Fibroblast of skin of right biceps (primary cell): ENCODE measurements at places on chromosomes 3 and 15.

- DNase-seq, result no peak
Measured at GRCh38 chr3:160400702-160401150, 1.3 kb downstream of the SMC4 start.

- DNase-seq, result no peak
Measured at GRCh38 chr15:57920911-57921310, 144.6 kb downstream of the ALDH1A2 start.

DNA sequence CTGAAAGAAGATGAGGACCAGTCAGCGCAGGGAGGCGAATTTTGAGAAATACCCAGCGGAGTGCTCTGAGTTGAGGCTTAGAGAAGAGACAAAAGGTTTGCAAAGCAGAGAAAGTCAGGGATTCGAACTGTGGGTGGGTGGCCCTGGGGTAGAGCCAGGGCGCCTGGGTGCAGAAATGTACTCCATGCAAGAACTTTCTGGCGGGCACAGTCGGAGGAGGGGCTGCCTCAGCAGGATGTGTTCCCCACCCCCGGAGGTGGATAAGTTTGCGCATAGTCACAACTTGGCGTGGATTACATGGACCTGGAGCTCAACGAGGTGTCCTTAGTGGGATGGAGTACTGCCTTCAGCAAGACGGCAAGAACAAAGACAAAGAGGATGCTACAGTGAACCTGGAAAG, 117.3 kb upstream of the ALDH1A3 start:
- no peak for DNase-seq

GRCh38 chr3:125357032-125357658, 18.0 kb downstream of the ZNF148 start:
- DNase-seq, result peak; percentile 52

DNA sequence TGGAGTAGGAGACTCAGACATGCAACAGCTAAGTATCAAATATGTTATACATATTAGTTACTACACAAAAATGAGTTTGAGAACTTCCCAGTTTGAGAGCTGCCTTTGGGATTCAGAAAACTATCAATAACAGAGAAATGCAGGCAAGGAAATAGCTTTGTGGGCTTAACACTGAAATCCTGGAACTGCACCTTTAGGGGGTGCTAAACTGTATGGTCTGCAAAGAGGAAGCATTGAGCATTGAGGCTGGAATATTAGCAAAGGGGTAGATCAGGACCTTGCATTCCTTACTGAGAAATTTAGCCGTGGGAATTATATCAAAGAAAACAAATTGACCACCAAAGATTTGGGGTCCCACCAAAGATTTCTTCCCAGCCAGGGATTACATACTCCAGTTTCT, 580.0 kb downstream of the ZNF385D start:
- DNase-seq, result no peak

DNA sequence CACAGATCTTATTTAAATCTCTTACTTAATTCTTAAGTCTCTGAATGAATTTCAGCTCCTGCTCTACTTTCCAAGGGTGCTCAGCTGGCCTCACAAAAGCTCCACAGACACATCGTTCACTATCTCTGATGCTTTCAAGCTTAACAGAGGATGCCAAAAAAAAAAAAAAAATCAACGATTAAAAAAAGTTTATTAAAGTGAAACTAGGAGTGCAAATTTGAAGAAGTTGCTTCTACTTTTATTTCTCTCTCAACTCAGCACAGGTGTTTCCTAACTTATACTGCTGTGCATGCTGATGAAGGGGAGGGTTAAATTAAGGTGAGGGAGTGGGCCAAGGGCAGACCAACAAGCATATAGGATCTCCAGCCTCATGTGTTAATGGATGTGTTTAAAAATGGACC, 157.2 kb downstream of the TIGIT start:
- no peak for DNase-seq

- no peak for DNase-seq
Measured at GRCh38 chr3:41867533-41867932, 94.4 kb downstream of the ULK4 start.
